ENCODE measurements at places on chromosomes 11 and 22.
A peak's percentile ranks its signal among the peaks of the same experiment; 100 is the strongest.

GRCh38 chr22:45235101-45235777, 5.5 kb downstream of the KIAA0930 start:
- no peak for DNase-seq

DNA sequence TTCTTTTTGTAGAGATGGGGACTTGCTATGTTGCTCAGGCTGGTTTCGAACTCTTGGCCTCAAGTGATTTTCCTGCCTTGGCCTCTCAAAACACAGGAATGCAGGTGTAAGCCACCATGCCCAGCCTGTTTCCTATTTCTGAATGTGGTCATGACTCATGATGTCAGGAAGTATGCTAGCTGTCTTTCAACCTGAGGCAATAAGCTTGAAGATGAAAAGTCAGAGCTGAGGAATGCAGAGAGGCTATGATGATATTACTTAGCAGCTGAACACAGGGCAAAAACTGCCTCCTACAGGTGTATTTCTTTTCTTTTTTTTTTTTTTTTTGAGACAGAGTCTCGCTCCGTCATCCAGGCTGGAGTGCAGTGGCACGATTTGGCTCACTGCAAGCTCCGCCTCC, 9.0 kb upstream of the NUCB2 start:
- DNase-seq: no peak

DNA sequence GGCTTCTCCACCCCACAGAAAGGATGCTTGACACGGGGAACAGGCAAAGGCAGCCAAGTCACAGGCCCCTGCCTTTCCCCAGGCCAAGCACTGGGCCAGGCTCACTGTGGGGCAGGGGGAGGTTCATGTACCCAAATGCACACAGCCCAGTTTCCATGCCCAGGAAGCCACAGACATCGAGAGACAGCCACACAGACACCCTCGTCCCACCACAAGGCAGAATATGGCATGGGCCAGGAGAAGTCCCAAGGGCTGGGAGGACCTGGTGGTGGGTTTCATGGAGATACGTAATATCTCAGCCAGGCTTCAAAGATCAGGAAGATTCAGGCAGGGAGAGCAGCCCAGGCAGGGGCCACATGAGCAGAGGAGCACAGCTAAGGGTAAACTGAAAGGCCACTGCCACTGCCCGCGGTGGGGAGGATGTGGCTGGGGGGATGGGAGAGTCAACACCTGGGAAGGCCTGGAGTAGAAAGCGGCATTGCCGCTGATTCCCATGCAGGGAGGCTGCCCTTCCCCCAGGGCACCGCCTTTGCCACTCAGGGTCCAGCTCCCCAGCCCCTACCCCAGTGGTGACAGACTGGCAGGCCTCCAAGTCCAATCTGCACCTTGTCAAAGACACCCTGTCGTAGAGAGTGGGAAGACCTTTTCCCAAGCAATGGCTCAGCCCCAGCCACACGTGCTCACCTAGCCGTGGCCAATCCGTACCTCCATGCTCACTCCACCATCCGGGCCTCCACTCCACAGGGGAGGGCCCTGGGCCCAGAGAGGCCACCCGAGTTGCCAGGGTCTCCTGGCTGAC, 2.4 kb upstream of the MFNG start:
- no peak for DNase-seq

GRCh38 chr11:14541192-14541947, 21.2 kb upstream of the PSMA1 start:
- no peak for DNase-seq

GRCh38 chr11:33110083-33110482, 51.2 kb downstream of the CSTF3 start:
- DNase-seq: no peak

DNA sequence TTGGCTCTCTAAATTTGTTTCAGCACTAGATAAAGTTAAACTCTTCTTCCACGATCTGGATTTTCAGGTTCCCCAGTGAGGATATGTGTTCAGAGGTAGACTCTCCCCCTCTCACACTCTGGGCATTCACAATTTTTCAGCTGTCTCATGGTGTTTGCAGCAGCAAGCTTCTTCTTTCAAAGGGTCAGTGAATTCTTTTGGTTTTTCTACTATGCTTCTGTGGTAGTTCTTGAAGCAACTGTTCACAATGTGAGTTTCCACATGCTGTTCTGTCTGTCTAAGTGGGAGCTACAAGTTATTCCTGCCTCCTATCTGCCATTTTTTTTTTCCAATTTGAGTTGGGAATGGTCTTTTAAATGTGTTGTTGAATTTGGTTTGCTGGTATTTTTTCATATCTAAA, 25.4 kb downstream of the CNTF start:
- no peak for DNase-seq

GRCh38 chr22:29799217-29799680, 32.1 kb downstream of the UQCR10 start:
- peak; percentile 82 for DNase-seq

Measured in NCI-H510A (cell line).